ENCODE measurements at places on chromosomes 16 and 17. TPM values are rescaled to one million over a fixed set of nuclear protein-coding genes. Genes with fewer than 3 reads are reported as not detected.

Gene LRRC45
- 11.3 TPM for polyA plus RNA-seq

Gene ABAT
- 1.6 TPM for polyA plus RNA-seq

Gene HOXB6
- polyA plus RNA-seq, result not detected

Gene C16orf86
- polyA plus RNA-seq, result 2.0 TPM

DNA sequence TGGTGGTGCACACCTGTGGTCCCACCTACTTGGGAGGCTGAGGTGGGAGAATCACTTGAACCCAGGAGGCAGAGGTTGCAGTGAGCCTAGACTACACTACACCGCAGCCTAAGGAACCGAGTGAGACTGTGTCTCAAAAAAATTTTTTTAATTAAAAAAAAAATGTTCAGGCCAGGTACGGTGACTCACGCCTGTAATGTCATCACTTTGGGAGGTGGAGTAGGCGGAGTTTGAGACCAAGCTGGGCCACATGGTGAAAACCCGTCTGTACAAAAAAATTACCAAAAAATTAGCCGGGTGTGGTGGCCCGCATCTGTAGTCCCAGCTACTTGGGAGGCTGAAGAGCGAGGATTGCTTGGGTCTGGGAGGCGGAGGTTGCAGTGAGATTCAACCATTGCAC, 3.6 kb upstream of the FAM222B start:
- no peak for DNase-seq

- no peak for DNase-seq
These were observed 28.2 kb downstream of the LAT start for GRCh38 chr16:29012913-29013553.

GRCh38 chr17:50668025-50668837, 33.5 kb downstream of the ABCC3 start:
- DNase-seq, result no peak

DNA sequence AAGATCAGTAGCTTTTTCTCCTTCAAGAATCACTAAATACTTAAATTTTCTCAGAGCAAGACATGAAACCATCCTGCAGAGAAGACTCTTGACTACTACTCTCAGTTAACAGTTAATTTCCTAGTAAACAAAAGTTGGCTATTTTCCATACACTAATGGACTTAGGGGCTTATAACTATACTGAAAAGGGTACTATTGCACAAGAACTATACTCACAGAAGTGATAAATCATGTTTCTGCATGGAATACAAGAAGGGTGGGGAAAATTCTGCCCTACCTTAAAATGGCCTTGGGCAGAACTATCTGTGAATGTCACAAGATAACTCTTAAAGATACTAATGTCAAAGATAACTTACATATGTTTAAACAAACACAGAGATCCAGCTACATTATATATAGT, 12.5 kb downstream of the ZNF652 start:
- DNase-seq, result no peak

DNA sequence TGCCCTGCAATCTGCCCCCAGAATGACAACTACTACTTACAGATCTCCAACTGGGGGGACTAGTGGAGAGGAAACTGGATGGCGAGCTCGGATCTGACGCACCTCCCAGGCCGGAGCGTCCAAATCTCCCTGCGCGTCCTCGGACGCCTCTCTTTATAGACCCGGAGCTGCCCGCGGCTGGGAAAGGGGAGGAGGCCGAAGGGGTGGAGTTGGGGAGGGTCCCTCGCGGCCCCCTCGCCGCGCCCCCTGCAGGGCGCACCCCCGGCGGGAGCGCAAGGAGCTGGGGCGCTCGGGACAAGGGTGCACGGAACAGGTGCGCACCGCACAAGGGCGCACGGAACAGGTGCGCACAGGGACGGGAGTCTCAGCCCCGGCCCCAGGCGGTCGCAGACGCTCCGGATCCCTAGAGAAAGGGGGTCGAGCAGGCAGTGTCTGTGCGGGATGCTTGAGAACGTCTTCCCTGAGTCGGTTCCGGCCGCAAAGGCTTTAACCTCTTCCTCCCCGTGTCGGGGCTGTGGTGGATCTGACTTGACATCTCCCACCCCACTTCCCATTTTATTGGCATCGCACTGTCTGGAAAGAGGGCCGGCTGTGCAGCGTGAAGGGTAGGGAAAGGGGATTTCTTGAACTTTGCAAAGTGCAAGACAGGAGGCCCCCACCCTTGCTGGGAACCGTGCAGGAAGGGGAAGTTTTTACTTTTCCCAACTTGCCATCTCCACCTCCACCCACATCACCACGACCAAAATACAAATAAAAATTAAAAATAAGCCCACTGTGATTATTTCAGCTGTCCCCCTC, at the start of gene MYH11:
TSS of gene MYH11 (minus strand) at position 128 of the 798 bp plus-strand sequence. CDS start 18,776 bp downstream, outside the sequence.
- DNase-seq, result no peak

GRCh38 chr16:46739934-46740333, 8.2 kb downstream of the MYLK3 start:
- DNase-seq, result no peak

GRCh38 chr16:12086822-12087221, 110.3 kb downstream of the SNX29 start:
- DNase-seq, result no peak

DNA sequence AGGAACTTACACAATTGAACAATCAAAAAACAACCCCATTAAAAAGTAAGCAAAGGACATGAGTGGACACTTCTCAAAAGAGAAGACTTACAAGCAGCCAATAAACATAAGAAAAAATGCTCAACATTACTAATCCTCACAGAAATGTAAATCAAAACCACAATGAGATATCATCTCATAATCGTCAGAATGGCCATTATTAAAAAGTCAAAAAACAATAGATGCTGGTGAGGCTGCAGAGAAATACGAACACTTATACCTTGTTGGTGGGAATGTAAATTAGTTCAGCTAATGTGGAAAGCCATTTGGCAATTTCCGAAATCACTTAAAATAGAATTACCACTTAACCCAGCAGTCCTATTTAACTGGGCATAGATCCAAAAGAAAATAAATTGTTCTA, 301.9 kb upstream of the KCNJ16 start:
- no peak for DNase-seq

GRCh38 chr17:81376946-81377714, 18.1 kb upstream of the BAHCC1 start:
- no peak for DNase-seq

GRCh38 chr16:73179705-73180331, 131.9 kb upstream of the ZFHX3 start:
- no peak for DNase-seq

DNA sequence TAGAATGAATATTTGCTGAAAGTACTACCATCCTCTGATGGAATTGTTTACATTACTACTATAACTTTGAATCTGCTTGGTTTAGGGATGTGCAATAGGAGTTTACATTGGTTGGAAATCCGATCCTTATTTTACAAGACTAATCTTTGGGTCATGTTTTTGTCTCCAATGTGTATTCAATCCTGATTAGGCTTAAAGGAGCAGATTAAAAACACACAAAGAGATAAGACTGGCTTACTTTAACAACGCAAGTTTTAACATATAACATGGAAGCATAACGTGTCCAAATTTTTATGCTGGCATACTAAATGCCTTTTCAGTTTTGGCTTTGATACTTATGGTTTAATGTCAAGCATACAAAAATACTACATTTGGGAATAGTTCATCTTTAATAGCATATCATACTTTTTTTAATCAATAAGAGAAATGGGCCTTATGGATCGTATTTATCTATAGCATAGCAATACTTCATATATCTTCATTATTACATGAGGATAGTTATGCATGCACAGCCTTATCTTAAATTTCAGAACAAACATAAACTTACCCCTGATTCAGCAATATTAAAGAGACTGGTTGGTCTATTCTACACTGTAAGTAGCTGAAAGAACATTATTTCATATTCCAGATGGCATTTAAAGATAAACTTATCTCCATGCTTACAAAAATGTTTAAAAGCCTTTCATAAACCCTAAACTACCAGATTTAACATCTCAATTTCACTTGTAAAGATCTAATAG, 69.9 kb upstream of the NACA2 start:
- DNase-seq, result no peak

DNA sequence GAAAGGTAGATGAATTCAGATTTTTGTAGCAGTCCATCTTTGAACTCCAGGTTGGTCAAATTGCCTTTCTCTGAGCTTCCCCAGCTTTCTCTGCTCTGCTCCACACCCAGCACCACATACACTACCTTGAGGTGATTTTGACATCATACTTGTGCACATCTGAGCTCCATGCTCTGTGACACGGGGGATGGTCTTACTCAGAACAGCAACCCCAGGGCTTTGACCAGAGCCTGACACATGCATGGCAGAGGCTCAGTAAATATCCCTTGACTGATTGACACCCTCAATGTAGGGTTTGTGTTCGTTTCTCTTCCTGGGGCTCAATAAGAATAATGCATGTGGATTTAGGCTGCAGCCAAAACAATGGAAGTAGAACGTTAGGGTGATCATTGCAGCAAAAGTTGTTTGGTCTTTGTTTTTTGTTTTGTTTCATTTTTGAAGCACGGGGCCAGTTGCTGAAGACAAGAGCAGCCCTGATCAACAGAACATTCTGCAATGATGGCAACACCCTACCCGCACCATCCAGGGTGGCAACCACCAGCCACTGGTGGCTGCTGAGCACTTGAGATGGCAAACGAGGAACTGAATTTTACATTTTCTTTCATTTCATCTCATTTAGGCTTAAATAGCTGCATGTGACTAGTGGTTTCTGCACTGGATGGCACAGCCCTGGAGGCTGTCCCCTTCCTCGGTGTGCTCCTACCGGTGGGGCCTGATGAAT, 224.8 kb upstream of the TNRC6C start:
- no peak for DNase-seq

GRCh38 chr17:58677194-58677880, 14.5 kb downstream of the TEX14 start:
- no peak for DNase-seq

DNA sequence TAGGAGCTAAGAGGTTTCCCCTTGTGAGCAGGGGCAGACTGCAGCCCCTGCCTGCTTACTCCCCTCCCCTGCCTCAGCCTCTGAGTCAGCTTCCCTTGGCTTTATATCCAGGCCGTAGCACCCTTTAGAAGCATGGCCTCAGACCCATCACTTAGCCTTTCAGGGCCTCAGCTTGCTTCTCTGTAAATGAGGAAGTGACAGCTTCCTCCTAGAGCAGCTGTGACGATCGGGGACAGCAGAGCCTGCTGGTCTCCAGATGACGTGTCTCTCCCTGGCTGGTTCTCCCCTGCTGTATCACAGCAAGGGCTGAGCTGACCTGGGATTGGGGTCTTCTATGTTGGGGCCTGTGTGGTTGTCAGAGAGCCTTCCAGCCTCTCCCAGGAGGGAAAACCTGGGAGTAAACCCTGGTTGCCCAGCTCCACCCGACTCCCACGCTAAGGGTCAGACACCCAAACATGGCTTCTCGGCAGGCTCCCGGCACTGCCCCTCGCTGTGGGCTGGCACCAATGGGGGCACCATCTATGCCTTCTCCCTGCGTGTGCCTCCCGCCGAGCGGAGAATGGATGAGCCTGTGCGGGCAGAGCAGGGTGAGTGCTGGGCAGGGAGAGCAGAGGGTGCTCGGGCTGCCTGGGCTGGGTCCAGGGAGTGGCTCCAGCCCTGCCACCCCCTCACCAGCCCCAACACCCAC, 16.3 kb upstream of the MYO15B start:
- peak; percentile 47 for DNase-seq

DNA sequence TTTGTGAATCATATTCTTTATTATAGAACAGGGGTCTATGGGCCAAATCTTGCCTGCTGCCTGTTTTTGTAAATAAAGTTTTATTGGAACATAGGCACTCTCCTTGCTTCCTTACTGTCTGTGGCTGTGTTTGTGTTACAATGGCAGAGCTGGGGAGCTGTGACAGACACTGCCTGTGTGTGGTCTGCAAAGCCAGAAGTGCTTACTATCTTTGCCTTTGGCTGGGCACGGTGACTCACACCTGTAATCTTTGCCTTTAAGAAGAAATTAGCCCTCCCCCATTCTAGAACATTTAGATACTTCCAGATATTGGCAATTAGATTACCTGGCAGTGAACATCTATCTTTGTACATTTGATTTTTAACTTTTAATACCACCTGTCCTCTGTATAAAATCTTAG, 308.3 kb downstream of the FOXL1 start:
- DNase-seq, result no peak

DNA sequence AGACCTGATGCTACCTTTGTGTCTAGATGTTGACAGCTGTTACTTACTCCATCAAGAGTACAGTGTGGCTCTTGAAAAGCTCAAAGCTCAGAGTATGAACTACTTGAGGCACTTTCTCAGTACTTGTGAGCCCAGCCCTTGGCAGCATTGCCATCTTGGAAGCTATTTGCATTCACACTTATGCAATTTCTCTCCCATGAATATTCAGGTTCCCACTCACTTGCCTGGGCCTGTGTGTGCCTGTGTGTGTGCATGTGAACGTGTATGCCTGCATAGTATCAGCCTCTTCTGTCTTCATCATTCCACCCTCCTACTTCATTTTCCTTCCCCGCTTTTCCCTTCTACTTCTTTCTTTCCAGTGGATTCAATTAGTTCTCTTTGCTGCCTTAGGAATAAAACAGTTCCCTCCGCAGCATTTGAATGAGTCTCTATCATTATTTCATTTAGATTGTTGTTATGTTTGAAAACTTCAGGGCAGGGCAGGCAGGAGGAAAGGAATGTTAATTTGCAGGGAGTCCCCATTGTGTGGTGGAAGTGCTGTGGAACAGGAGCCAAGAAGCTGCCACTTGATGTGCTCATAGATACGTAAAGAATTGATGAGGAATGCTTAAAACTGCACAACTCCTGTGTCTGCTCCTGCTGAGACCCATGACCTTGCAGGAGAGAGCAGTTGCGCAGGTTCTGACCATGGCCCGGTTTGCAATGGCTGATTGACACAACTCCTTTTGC, 58.9 kb downstream of the HS3ST4 start:
- DNase-seq, result no peak

DNA sequence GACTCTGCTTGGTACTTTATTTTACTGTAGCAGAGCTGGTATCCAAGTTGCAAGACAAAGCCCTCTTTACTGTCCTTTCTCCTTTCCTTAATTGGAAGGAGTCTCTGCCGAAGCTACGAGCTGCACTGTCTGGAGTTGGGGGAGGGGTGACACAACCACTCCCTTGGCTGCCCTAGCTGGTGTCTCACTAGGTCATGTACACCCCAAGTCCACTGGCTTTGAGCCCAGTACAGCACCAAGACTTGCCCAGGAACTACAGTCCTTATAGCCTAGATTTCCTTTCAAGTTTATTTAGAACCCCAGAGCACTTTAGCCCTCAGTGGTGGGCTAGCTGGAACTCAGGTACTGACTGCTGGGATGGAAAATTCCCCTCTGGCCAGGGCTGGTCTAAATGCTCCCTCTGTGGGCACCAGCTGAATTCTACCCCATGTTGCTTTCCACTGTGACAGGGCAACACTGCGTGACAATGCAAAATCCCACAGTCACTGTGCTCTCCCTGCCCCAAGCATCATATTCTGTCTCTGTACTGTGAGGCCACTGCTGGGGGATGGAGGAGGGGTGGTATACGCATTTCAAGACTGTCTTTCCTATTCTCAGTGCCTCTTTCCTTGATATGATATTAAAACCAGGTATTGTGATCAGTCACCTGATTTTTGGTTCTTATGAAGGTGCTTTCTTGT, 18.4 kb downstream of the EFCAB5 start:
- DNase-seq, result no peak

DNA sequence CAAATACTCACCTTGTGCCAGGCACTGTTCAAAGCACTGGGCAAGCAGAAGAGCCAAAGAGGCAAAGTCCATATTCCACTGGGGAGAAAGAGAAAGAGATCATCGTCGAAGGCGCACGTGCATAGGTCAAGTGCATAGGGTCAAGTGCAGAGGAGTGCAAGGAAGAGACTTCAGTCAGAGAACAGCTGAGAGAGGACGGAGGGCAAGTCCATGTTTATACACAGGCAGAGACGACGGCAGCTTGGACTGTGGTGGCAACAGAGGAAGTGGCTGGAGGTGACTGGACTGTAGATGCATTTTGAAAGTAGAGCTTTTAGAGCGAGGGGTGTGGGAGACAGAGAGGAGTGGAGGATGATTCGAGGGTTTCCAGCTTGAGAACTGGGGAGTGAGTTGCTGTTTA, 74.7 kb upstream of the SDK2 start:
- no peak for DNase-seq

Data from GM12878 (cell line).